Naive thymus-derived CD4-positive, alpha-beta T cell (primary cell): ENCODE measurements at places on chromosomes 16 and 17. TPM values are rescaled to one million over a fixed set of nuclear protein-coding genes. Genes with fewer than 3 reads are reported as not detected.

DNA sequence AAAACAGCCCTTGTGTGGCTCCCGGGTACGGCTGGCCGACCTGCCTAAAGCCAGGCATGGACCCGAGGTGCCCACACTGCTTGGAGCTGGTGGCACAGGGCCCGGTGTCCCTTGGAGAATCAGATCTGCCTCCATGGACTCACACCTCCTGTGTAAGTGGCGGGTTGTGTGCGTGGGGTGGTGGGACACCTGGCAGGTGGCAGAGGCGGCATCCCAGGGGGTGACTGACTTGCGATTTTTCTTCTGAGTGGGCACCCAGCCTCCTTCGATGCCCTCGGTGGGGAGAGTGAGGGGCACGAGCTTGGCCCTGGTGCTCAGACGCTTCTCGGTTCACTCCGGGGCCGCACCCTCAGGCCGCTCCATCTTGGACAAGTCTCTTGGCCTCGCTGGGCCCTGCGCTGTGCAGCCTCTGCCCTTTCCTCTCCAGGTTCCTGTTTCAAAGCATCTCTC, 35.8 kb downstream of the METRNL start:
- DNase-seq = no peak

DNA sequence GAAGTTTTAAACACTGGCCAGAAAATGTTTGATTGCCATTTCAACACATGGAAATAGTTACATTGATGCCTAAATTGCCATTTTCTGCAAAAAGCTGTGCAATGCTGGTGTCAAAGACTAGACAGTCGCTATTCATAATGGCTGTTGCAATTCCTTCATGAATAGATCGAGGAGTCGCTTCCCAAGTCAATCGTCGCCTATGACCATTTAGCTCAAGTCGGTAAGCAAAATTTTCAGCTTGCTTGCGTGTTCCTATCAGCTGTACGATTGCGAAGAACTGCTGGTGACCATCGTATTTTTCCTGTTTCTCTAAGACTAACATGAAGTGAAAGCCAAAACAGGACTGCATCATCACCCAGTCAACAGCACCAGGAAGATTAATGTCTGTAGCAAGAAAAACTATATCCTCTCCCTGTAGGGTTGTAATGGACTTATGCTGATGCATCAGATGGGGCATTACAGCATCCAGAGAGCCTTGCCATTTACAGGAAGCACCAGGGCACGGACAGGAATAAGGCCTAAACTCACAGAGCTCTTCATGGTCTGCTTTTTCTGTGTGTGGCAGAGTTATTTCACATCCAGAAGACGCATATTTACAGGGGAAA, 23.6 kb downstream of the SIAH1 start:
- no peak for DNase-seq

GRCh38 chr17:66542967-66543520, 240.6 kb downstream of the PRKCA start:
- DNase-seq = no peak

GRCh38 chr16:60206516-60206915, 1472.4 kb upstream of the GOT2 start:
- DNase-seq = no peak

The TBC1D3 gene
- total RNA-seq = 11.0 TPM
